ENCODE measurements at places on chromosomes 7 and 10.

GRCh38 chr7:102318482-102318971 is 31.9 kb downstream of the SH2B2 start:
- no peak for DNase-seq

DNA sequence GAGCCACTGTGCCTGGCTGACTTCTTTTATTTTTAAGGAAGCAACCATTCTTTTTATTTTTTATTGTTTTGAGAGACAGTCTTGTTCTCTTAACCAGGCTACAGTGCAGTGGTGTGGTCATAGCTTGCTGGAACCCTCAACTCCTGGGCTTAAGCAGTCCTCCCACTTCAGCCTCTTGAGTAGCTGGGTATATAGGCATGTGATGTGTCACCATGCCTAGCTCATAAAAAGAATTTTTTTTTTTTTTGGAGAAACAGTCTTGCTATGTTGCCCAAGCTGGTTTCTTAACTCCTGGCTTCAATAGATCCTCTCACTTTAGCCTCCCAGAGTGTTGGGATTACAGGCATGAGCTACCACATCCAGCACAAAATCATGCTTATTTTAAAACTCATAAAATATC is 5.8 kb downstream of the MCU start:
- DNase-seq: no peak

GRCh38 chr7:7569615-7570014 is 2.9 kb downstream of the MIOS start:
- no peak for DNase-seq

- no peak for DNase-seq
These were observed 12.7 kb upstream of the SFMBT2 start for GRCh38 chr10:7423521-7423920.

GRCh38 chr7:156725073-156725472 is 84.5 kb downstream of the RNF32 start:
- peak; percentile 42 for DNase-seq

- DNase-seq: peak; percentile 91
These were observed 1.1 kb downstream of the VIM start for GRCh38 chr10:17229016-17229716.

- no peak for DNase-seq
These were observed 29.6 kb upstream of the ATXN7L1 start for GRCh38 chr7:105905910-105906568.

DNA sequence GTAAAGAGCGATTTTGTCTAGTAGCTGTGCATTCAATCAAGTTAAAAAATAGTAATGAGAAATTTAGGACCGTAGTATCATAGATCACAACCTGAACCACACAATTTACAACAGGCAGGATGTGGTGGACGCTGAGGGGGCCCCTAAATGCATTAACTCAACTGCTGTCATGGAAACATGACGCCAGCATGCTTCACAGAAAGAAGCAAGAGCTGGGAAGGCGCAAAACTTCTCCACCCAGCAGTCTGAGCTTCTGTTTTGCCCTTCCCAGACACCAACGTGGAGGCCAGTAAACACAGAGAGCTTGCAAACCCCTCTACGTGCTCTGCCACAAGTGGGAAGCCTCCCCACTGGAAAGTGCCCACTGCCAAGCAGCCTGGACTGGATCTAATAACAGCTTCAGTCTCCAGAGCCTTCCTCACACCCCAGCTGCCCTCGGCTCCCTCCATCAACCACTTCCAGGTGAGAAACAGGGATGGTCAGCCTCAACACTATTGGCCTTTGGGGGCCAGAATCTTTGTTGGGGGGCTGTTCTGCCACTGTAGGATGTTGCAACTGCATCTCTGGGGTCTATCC is 151.8 kb downstream of the SFMBT2 start:
- no peak for DNase-seq

GRCh38 chr7:137025469-137026175 is 157.2 kb downstream of the CHRM2 start:
- peak; percentile 23 for DNase-seq

GRCh38 chr10:23755556-23755955 is 316.7 kb downstream of the OTUD1 start:
- no peak for DNase-seq

GRCh38 chr7:66877577-66878300 is 43.3 kb upstream of the TMEM248 start:
- no peak for DNase-seq

- DNase-seq: no peak
These were observed 2.9 kb upstream of the RBM20 start for GRCh38 chr10:110641256-110641655.

DNA sequence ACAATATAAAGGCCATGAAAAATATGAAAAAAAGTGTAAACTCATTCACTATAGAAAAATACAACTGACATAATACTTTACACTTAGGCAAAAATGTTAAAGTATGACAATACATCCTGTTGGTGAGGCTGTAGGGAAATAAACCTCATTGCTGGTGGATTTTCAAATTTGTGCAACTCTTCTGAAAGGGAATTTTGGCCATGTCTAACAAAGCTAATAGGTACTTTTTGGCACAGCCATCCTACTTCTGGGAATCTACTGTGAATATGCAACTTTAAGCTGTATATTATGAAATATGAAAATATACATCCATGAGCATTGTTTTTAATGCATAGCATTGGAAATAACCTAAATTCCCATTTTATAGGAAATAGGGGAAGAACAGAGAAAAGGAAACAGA is 13.4 kb upstream of the COA1 start:
- DNase-seq: no peak

GRCh38 chr10:20623546-20623945 is 273.6 kb downstream of the NEBL start:
- no peak for DNase-seq

GRCh38 chr10:84302223-84302622 is 26.2 kb upstream of the CCSER2 start:
- DNase-seq: no peak

DNA sequence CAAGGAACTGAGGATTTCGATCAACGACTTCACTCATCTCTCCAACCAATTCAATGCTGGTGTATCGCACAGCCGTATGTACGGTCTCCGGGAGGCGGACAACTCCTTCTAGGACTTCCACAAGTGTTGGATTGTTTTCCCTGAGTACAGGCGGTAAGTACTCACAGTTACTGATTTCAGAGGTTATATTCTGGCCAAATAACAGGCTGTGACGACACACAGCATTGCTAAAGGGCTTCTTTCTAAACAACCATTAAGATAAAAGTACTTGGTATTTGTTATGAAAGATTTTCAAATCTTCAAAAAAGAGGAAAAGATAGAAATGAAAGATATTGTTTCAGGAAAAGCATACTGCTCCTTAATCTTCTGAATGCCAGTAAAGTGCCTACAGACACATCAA is 52.2 kb downstream of the IRF5 start:
- no peak for DNase-seq

Measured in fibroblast of the conjunctiva (primary cell).